ENCODE measurements at places on chromosomes 11 and 22.

GRCh38 chr11:70511345-70511744 is 113.0 kb downstream of the CTTN start:
- no peak for DNase-seq

DNA sequence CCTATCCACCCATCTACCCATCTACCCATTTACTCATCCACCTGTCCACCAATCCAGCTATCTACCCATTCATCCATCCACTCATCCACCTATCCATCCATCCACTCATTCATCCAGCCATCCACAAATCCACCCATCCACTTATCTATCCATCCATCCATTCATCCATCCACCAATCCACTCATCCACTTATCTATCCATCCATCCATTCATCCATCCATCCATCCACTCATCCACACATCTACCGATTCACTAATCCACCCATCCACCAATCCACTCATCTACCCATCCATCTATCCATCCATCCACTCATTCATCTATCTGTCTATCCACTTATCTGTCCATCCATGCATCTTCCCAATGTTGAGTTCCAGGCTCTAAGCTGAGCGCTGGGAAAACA is 1.7 kb upstream of the SPI1 start:
- DNase-seq, result no peak

DNA sequence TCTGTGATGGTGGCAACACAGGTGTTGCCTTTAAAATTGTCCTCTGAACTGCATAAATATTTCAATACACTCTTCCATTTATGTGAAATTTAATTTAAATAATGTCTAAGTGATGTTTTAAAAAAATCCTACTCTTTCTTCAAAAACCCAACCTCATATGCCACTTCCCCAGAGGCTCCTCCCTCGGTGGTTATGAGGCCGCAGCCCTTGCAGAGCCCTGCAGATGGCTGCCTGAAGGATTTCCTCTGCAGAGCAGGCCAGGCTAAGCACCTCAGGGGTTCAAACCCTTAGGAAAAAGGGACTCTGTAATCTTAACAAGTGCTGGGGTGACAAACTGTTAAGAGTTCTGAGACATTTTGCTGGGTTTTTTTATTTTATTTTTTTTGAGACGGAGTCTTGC is 25.2 kb downstream of the MORC2 start:
- peak; percentile 66 for DNase-seq

- no peak for DNase-seq
These were observed 804 bp downstream of the APIP start for GRCh38 chr11:34915136-34916014.

- no peak for DNase-seq
These were observed 1.9 kb downstream of the KCNJ5 start for GRCh38 chr11:128892866-128893565.

- DNase-seq, result no peak
These were observed 15.4 kb downstream of the DERL3 start for GRCh38 chr22:23823331-23823791.

- DNase-seq, result no peak
These were observed 30.6 kb downstream of the GDPD4 start for GRCh38 chr11:77270921-77271320.

GRCh38 chr11:100484948-100485347 is 202.1 kb upstream of the ARHGAP42 start:
- no peak for DNase-seq

DNA sequence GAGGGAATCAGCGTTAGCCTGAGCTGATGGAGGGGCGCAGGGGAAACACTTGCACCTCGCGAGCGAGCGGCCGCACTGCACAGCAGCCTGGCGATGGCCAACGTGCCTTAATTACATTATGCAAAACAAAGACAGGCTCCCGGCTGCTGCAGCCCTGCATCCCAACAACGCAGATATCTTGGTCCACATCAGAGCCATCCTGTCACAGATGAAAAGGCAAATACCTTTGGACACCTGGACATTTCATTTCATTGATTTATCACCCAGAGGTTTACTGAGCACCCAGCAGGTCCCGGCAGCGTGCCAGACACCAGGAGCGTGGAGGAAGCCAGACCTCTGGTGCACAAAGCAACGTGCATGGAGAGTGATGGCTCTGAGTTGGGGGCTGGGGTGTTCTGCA is 843.0 kb downstream of the TBC1D22A start:
- no peak for DNase-seq

- no peak for DNase-seq
These were observed 54.8 kb downstream of the TMEM135 start for GRCh38 chr11:87092567-87092966.

DNA sequence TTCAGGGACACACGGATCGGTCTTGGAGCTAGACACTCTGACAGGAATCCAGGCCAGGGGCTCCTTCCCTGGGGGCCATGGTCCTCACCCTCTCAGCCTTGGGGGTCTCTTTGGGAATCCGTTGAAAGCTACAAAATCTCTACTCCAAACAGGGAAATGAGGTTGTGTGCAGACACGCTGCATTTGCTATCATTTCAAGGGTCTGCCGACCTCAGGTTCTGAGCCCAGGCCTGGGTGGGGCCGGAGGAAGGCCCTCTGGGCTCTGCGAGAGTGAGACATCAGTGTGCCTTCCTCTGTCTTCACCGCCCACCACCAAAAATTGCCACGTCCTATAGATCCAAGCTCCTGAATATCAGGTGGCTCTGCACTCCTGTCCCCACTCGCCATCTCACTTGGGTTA is 74.4 kb upstream of the FGF3 start:
- no peak for DNase-seq

DNA sequence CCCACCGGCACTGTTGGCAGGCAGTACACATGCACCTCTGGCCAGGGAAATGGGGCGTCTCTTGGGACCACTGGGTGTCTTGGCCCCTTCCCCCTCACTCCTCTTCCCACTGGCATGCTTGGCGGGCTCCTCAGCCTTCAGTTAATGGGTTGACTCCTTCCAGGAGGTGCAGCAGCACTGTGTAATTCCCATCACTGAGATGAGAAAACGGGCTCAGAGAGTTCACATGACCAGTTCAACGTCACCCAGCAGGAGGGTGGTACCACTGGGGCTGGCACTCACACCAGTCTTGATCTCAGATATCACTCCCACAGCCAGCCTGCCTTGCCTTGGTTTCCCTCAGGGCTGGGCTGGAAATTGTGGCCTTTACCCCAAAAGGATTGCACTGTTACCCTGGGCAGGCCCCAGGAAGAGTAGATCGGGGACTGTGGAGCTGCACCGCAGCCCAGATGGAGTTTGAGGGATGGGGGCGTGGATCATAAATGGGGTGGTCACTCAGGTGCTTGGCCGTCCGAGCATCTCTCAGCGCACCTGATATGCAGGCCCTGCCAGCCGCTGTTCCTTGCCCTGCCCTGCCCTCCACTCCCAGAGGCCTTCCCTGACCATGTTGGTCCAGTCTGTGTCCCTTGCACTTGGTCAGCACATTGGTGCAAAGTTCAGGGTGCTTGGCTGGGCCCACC is 16.9 kb downstream of the CAPN5 start:
- no peak for DNase-seq

DNA sequence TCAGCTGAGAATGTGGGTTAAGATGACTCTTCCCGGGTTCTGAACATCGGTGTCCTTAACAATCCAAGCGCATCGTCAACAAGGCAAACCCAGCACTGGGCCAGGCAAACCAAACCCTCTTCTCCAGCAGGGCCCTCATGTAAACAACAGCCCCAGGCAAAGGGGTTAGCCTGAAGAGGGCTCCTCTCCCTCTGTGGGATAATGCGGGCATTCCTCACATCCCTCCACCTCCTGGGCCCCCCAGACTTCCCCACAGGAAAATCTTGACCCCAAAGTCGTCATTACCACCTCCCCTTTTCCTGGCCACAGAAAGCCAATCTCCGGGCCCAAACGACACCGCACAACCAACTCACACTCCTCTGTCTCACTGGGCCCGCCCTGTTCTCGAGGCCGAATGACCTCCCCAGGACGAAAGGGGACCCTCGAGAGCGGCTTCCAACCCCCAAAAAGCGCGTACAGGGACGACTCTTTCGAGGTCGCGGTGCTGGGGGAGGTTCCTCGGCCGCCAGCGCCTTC is 566 bp downstream of the DDB1 start:
- no peak for DNase-seq

All from CD4-positive, alpha-beta T cell treated with Interleukin-21 for 1 hour (primary cell).